ENCODE measurements at places on chromosomes 7 and 10. TPM values are rescaled to one million over a fixed set of nuclear protein-coding genes. Genes with fewer than 3 reads are reported as not detected.
A peak's percentile ranks its signal among the peaks of the same experiment; 100 is the strongest.

The HEPACAM2 gene
- 127 TPM for total RNA-seq

The PON3 gene
- not detected for total RNA-seq

The CDHR3 gene
- 34.4 TPM for total RNA-seq

GRCh38 chr10:30028738-30029030 is 30.7 kb downstream of the JCAD start:
- H3K4me3 ChIP-seq: no peak overlapping the region
- H3K27me3 ChIP-seq: no peaks in the 10 kb centered on the region
- no peaks in the 10 kb centered on the region for H3K36me3 ChIP-seq
- DNase-seq: no peak
- peak overlapping the region; percentile 73 for H3K27ac ChIP-seq

DNA sequence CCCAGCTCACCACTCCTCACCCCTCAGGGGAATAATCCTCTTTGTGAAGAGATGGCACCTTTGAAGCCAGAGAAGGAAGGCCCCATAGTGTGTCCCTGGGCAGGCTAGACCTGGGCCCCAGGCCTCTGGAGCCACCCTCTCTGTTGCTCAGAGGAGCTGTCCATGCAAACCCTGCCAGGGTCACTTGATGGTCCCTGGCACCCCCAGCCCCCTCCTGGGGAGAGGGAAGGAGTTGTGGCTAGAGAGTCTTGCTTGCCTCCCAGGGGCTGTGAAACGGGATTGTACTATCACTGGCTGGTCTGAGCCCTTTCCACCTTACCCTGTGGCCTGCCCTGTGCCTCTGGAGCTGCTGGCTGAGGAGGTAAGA is 5.8 kb downstream of the GHRHR start:
- no peak overlapping the region for H3K27ac ChIP-seq
- H3K27me3 ChIP-seq: no peaks in the 10 kb centered on the region
- no peak overlapping the region for H3K4me3 ChIP-seq

DNA sequence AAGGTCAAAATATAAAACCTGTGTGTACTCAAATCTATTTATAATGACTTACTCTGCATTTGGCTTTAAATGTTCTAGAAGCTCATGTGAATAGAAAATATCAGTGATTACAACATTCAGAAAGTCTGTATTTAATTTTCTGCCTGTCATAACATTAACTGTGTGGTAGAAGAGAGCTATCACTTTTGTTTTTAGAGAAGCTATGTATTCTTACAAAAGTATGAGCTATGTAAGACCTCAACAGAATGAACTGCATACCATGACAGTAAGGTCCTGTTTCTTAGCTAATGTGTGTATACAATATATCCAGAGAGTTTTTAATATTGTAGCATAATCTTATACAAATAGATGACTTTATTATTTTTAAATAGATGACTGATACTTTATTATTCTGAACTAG is 61.5 kb downstream of the PTN start:
- H3K4me1 ChIP-seq: no peaks in the 10 kb centered on the region
- no peaks in the 10 kb centered on the region for H3K27me3 ChIP-seq
- H3K27ac ChIP-seq: no peak overlapping the region

DNA sequence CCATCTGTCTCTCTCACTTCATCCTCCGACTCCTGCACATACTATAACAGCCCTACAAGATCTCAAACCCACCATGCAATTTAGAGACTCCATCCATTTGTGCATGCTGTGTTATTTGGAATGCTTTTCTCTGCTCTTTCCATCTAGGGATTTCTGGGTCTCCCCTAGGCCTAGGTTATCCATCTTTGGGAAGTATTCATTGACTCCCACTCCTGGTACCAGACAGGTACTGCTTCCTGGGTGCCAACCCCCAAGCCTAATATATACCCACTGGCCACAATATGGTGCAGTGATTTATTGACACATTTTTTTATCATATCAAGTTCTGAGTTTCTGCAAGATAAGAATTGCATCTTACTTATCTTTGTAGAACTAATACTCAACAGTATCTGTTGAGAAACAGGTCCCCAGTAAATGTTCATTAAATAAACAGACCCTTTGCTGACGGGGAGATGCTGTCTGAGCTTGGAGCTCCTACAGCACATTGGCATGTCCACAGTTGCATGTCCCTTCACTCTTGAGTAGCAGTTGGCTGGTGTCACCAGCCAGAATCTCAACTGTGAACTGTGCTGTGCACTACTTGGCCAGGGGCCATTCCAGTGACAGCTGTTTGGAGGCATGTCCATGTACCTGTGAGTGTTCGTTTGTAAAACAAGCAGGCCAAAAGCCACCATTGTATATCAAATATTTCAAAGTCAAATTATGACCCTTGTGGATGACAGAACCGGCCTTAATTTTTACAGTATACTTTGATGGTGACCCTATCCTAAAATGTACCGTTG is 223.3 kb upstream of the NFE2L3 start:
- H3K27ac ChIP-seq: no peak overlapping the region
- no peak for DNase-seq
- no peak overlapping the region for H3K4me3 ChIP-seq
- no peaks in the 10 kb centered on the region for H3K27me3 ChIP-seq
- H3K4me1 ChIP-seq: no peaks in the 10 kb centered on the region

GRCh38 chr7:23121165-23121564 is 15.6 kb downstream of the KLHL7 start:
- no peak overlapping the region for H3K27ac ChIP-seq
- no peaks in the 10 kb centered on the region for H3K36me3 ChIP-seq
- no peak overlapping the region for H3K4me3 ChIP-seq
- no peaks in the 10 kb centered on the region for H3K4me1 ChIP-seq

DNA sequence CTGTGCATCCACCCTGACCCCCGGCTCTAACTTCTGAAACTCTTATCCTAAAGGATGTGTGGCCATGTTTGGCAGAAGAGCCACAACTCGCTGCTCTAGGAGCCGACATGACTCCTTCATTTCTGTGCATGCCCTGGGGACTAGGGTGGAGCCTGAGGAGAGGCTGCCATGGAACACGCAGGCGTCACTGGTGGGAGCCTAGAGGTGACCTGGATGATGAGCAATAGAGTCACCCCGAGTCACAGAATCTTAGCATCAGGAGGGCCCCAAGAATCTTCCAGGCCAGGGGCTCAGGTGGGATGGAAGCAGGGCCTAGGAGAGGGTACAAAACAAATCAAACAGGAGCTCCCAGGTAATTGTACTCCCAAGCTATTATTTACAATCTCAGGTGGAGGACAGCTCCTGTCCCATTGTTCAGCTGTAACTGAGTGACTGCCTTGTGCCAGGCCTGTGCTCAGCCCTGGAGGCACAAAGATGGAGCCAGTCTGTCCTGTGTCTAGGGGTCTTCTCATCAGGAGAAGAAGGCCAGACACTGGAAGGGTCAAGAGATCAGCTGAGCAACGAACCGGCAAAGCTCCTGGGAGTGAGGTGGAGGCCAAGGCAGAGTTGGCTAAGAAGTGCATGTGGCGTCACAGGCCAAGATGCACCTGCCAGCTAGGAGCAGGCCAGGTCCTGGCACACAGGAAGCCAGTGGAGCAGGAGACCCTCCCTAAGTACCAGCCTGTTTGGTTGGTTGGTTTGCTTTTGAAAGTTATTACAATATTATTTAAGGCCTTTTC is 5.8 kb upstream of the ZNF22 start:
- DNase-seq: no peak
- H3K36me3 ChIP-seq: no peaks in the 10 kb centered on the region
- H3K4me1 ChIP-seq: peaks cover 22% of the 10 kb centered on the region
- peak overlapping the region; percentile 81 for H3K27ac ChIP-seq

- H3K4me3 ChIP-seq: no peak overlapping the region
- no peak overlapping the region for H3K27ac ChIP-seq
- no peaks in the 10 kb centered on the region for H3K27me3 ChIP-seq
Measured at GRCh38 chr10:78362406-78363022, 328.9 kb downstream of the RPS24 start.

GRCh38 chr10:75211007-75211691 is 553 bp downstream of the VDAC2 start:
- H3K27me3 ChIP-seq: no peaks in the 10 kb centered on the region
- DNase-seq: peak; percentile 64
- peak overlapping the region; percentile 96 for H3K27ac ChIP-seq
- peaks cover 22% of the 10 kb centered on the region for H3K4me1 ChIP-seq
- no peaks in the 10 kb centered on the region for H3K36me3 ChIP-seq

DNA sequence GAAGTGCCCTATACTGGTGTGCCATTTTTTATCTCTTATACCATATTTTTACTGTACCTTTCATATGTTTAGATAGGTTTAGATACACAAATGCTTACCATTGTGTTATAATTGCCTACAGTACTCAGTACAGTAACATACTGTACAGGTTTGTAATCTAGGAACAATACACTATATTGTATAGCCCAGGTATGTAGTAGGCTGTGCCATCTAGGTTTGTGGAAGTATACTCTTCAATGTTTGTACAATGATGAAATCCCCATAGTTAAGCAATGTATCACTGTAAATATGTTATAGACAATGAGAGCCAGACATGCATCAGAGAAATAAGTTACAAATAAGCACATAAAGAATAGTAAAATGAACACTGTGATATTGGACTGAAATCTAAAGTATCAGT is 109.1 kb downstream of the IQUB start:
- no peak overlapping the region for H3K4me3 ChIP-seq
- H3K36me3 ChIP-seq: no peaks in the 10 kb centered on the region
- no peak overlapping the region for H3K27ac ChIP-seq
- no peaks in the 10 kb centered on the region for H3K27me3 ChIP-seq
- H3K4me1 ChIP-seq: no peaks in the 10 kb centered on the region
- no peak for DNase-seq

DNA sequence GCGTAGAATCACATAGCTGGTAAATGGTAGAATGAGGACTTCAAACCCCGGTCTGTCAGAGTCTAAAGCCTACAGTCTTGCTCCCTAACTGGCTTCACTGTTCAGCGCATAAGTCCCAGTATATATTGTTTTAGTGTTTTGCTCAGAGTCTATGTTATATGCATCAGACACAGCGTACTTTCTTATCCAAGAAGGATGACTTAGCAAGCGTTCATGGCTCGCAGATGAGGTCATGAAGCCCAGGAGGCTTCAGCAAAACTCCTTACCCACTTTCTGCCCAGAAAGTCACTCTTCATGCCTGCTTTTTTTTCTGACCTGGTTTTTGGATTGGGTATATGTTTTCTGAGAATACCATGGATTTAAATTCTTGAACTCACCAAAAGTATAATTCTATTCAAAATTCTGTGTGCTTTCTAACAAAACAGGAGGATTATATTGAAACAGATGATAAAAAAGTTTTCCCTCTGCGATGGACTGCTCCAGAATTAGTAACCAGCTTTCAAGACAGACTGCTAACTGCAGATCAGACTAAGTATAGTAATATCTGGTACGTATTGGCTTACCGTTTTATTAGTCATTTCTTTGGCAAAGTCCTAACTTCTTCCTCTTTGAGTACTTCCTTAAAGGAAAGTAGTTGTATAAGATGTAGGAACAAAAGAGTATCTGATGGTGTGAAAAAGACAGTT is 24.6 kb upstream of the BHLHA15 start:
- DNase-seq: no peak
- no peak overlapping the region for H3K27ac ChIP-seq
- no peaks in the 10 kb centered on the region for H3K4me1 ChIP-seq
- H3K4me3 ChIP-seq: no peak overlapping the region
- H3K27me3 ChIP-seq: no peaks in the 10 kb centered on the region

GRCh38 chr10:10917031-10917430 is 100.6 kb upstream of the CELF2 start:
- H3K27me3 ChIP-seq: no peaks in the 10 kb centered on the region
- DNase-seq: no peak
- no peaks in the 10 kb centered on the region for H3K36me3 ChIP-seq

DNA sequence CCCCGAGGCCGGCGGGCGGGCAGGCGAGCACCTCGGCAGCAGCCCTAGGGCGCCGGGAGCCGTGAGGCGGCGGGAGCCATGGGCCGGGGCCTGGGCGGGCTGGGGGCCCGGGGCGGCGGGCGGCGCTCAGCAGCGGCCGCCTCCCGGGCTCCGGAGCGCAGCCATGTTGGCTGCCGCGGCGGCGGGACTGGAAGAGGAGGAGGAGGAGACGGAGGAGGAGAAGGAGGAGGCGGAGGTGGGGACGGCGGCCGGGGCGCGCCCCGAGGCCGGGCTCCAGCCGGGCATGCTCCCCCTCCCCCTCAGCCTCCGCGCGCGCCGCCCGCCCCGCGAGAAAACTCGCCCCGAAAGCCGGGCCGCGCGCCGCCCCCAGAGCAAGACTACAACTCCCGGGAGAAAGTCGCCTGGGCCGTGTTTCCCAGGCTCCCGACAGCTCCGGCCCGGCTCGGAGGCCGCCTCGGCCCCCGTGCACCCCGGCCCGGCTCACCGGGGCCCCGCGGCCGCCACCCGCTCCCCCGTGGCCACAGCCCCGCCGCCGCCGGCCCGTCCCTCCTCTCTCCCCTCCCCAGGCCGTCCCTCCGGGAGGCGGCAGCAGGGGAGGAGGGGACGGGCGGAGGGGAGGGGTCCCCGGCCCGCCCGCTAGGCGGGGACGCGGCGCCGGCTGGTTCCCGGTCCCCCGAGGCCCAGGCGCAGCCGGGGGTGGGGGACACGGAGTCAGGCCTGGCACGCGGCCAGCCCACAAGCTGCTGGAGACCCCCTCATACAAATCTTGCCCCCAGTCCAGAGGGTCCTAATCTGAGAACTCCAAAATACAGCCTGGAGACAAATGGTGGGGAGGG is at the start of gene DLG5:
Gene DLG5, minus strand, starts transcription at position 190 of the 836 bp plus-strand sequence. CDS start 235 bp downstream, outside the sequence.
- peak within 1 kb of the TSS; percentile 81 for H3K27ac ChIP-seq
- peak within 1 kb of the TSS; percentile 83 for H3K4me3 ChIP-seq
- no peaks in the 10 kb centered on the region for H3K36me3 ChIP-seq
- DNase-seq: peak; percentile 75

- H3K4me1 ChIP-seq: no peaks in the 10 kb centered on the region
- no peak overlapping the region for H3K27ac ChIP-seq
- H3K4me3 ChIP-seq: no peak overlapping the region
- H3K27me3 ChIP-seq: peaks cover 48% of the 10 kb centered on the region
- DNase-seq: no peak
Measured at GRCh38 chr10:66929375-66929774, 3.5 kb downstream of the LRRTM3 start.

DNA sequence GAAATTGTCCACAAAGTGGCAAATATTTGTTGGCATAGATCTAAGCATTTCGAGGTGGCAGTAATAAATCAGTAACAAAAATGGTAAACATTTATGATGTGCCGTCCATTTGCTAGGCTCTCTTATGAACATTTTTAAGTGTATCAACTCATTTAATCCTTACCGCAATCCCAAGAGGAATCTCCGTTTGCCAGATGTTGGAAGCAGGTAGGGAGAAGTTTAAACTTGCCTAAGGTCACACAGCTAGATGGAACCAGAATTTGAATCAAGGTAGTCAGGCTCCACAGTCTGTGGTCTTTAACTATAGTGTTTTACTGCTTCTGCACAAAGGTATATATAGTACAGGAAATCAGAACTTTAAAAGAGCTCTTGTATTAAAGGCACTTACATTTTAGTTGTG is 2.6 kb downstream of the MKLN1 start:
- H3K27me3 ChIP-seq: no peaks in the 10 kb centered on the region
- DNase-seq: no peak
- no peak overlapping the region for H3K4me3 ChIP-seq
- peaks cover 16% of the 10 kb centered on the region for H3K4me1 ChIP-seq
- H3K27ac ChIP-seq: no peak overlapping the region
- H3K36me3 ChIP-seq: peaks cover 8% of the 10 kb centered on the region

- no peak overlapping the region for H3K27ac ChIP-seq
- H3K4me1 ChIP-seq: no peaks in the 10 kb centered on the region
- H3K36me3 ChIP-seq: no peaks in the 10 kb centered on the region
- H3K27me3 ChIP-seq: no peaks in the 10 kb centered on the region
- no peak overlapping the region for H3K4me3 ChIP-seq
- DNase-seq: no peak
Measured at GRCh38 chr7:27547401-27547800, 115.3 kb downstream of the HIBADH start.

- no peak for DNase-seq
- no peaks in the 10 kb centered on the region for H3K36me3 ChIP-seq
- no peaks in the 10 kb centered on the region for H3K27me3 ChIP-seq
Measured at GRCh38 chr7:112112822-112113255, 93.4 kb downstream of the DOCK4 start.

Measured in transverse colon (tissue), 4 donors.